ENCODE measurements at places on chromosomes 2 and 18.

GRCh38 chr2:66497431-66498288 is 62.7 kb downstream of the MEIS1 start:
- no peak for DNase-seq

- DNase-seq, result no peak
These were observed 46.3 kb downstream of the TMEM247 start for GRCh38 chr2:46525522-46526155.

DNA sequence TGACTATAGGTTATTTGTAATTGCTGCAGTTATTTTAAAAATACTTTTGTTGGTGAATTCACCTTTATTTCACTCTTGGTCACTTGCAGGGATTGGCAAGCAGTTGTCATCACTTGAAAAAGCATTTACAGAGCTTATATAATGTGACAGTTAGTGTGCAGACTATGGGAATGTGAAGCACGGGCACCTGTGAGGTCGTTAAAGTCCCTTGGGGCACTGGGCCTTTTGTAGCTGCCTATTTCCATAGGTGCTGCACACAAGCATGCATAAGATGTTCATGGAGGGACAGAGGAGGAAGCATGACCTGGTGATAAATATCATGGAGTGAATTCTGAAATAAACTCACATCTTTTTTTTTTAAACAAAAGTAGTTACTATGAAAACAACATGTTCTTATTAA is 124.6 kb downstream of the ATP9B start:
- no peak for DNase-seq

DNA sequence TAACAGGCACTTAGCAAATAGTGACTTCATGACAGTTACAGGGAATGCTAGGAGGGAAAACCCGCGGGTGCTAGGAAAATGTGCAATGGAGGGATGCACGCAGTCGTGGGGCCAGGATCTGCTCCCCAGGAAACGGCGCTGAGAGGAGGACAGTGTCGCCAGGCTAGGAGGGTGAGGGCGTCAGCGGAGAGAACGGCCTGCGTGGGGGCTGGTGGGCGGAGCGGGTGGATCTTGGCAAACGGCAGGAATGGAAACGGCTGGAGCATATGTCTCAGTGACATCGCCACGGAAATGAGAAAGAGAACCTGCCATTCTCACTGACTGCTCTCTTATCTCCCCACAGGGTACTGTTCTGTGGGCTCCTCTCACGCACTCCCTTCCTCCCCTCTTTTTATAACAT is 478.5 kb upstream of the ID2 start:
- DNase-seq, result no peak

DNA sequence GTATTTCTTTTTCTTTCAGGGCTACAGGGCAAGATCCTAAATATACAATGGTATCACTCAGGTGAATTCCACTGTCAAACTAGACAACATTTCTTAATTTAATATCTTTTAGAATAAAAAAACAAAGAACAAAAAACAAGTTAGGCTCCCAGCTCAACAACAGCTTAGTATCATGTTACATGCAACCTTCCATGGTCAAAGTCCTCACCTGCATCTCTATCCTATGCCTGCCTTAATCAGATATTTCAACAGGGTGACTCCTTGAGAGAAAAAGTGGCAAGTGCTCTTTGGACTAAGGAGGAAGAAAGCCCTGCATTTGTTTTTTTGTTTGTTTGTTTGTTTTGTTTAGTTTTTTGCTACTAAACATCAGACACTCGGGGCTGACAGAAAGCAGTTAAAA is 50.2 kb downstream of the WDFY1 start:
- DNase-seq, result no peak

DNA sequence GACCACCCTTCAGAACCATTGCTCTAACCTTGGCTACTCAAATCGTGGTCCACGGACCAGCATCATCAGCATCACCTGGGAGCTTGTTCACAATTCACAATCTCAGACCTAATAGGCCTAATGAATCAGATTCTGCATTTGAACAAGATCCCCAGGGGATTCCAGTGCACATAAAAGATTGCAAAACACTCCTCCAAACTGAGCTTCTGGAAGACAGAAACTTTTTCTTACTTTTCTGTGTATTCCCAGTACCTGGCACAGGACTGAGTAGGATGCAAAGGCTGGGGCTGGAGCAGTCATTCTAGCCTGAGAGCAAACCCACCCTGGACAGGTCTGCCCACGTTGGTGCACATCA is 115.1 kb upstream of the COPS8 start:
- no peak for DNase-seq

DNA sequence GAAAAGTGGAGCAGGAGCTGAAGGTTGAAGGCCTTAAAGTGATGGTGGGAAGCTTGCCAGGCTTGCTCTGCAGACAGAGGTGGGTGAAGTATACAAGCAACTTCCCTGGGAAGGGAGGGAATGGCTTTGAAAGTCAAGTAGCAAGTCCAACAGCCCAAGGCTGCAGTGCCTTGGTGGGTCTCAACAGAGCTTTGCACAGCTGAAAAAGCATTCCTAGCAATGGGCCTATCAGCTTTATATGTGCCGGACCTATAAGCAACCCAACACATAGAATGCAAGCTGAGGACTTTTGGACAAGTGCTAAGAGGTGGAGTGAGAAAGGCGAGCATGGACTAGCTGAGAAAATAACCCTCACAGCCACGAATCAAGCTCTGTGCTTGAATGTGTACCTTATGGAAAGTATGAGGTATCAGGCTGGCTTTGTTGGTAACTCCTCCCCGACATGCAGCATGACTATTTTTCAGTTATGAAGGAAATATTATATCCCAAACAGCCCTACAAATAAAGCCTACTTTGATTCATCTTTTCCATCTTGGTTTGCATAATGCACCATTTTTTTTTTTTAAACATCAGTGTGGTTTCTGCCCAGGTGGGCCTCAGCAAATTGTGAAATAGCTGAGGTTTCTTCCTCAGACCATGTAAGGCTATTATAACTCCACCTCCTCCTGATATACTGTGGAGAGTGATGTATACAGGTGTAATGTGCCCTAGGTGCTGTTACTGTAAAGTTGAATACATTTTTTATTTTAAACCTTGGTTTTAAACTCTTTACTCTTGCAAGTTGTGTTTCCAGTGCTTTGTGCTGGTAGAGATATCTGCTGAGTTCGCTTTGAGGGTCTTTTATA is 241.4 kb upstream of the CXCR4 start:
- DNase-seq, result no peak

DNA sequence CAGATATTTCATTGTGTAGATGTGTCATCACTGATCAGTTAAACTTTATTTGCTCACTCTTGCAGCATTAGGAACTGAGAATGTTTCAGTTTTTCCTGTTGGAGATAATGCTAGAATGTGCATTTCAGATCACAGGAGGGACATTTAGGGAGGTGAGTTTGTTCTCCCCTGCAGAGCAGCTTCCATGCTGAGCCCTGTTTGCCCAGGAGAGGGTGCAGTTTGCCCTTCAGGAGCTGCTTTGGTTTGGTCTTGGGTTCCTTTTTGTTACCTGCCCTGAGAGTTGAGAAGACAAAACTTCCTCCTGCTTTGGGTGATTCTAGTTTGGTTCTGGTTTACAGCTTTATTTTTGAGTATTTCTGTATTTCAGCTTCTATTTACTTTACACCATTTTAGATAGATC is 49.9 kb downstream of the DGKD start:
- DNase-seq, result peak; percentile 26

- no peak for DNase-seq
These were observed 70.3 kb upstream of the NCK2 start for GRCh38 chr2:105674401-105674800.

DNA sequence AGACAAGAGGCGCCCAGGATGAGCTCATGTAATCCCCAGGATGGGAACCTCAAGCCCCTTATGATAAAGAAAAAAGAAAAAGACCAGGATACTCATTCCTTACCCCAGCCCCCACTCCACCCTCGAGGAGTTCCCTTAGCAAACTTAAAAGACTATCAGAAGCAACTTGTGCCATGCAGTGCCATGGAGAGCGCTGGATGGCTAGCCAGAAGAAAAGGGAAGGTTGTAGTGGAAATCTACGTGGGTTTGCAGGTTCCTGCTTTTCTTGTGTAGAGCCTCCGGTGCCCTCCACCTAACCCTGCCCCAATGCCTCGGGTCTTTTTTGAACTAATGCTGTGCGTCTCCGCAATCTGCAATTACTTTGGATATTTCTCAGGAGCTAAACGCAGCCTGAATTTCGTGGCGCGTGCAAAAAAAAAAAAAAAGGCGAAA is 16.2 kb upstream of the BCL11A start:
- no peak for DNase-seq

DNA sequence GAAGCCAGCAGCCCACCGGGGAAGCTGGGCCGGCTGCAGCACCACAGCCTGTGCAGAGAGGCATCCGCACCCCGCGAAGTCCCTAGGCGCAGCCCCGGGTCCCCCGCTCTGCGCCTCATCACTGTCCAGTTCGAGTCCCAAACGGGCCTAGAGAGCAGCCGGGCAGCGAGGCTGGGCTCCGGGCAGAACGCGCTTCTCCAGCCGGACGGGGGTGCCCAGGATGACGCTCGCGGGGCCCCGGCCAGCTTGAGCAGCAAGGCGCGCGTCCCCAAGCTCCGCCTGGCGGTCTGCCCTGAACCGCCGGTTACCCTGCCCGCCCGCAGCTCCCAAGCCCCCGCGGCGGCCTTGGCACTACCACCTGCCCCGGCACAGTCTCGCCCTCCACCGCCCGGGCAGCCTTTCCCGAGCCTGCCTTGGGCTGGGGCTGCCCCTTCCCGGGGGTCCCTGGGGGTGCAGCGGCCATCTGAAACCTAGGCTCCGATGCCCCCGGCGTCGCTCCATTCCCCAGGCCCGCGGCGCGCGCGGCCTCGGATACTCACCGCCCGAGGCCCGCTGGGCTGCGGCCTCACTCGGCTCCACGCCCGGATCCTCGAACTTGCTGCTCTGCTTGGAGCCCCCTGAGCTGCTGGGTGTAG is 591 bp downstream of the SLC16A14 start:
- peak; percentile 37 for DNase-seq

DNA sequence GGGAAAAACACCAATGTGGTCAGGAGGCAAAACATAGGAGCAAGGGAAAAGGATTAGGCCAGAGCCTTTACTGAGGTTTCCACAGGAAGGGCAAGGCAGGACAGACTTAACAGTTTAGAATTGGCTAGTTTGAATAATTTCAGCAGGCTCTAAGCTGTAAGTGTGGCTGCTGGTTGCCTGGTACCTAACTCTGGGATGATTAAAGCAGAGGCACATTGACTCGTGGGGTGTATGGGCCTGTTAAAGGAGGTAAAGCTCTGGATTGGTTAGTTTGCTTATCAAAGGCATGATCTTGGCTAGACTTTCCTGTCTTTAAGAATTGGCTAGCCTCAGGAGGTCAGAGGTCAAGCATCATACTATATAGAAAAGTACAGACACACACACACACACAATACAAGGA is 132.6 kb downstream of the SPAG16 start:
- DNase-seq, result no peak

DNA sequence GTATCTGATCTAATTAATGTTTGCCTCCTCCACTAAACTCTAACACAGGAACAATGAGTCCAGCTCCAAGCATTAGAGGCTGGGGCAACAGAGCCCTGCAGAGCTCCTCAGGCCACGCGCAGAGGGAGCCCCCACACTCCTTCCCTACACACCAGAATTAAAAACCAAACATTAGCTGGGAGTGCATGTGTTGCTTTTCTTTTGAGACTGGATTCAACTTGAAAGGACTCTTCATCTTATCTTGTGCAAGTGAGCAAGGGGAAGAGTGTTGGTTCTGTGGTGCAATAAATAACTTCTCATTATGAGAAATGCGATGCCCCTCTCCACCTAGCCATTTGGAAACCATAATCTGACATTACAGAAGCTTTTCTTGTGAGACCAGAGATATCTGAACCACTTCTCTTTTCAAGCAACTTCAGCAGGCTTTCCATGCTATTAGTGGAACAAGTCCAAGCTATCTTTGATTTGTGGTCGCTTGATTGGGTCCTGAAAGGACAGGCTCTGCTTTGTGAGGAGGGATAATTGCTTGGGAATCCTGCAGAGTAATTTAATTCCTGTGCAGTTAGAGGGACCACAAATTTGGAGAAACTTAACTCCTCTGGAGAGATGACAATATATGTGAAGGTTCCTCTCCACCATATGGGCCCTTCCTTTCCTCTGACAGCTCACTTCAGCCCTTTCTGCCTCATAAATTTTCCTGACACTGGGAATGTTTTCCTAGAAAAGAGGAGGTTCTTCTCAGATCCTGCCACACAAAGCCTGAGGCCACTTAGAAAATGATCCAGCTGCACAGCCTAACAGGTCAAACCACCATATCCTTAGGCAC is 112.5 kb downstream of the ATL2 start:
- DNase-seq, result no peak

DNA sequence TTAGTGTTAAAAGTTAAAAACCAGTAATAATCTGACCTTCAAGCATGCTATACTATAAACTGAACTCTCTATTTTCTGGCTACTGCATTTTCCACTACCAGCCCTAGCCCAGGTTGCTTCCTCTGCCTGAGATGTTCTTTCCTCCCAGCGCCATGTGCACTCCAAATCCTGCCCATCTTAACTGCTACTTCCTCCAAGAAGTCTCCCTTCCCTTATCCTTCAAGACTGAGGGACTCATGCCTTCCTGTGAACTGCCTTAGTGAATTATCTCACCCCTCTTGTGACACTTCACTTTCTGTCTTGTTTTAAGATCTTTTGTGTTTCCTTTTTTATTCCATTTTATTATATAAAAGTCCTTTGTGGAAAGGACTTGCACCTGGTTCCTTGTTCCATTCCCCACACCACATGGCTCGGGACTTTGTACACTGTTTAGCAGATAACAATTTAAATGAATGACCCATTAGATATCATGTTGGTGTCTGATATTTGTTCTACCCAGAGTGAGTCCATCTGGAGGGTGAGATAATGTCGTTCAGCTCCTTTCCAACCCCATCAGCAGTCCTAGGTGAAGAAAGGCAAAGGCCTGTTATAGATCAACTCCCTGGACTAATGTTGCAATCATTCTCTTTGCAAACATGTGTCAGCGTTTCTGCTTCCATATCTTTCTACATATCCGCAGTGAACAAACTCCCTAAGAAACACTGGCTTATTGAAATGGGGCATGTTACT is 20.9 kb upstream of the AGFG1 start:
- DNase-seq, result no peak

DNA sequence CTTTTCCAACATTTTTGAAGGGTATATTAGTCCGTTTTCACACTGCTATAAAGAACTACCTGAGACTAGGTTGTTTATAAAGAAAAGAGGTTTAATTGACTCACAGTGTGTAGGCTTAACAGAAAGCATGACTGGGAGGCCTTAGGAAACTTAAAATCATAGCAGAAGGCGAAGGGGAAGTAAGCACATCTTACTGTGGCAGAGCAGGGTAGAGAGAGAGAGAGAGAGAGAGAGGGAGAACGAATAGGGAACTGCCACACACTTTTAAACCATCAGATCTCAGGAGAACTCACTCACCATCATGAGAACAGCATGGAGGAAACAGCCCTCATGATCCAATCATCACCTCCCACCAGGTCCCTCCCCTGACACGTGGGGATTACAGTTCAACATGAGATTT is 420.3 kb downstream of the SOCS6 start:
- DNase-seq, result no peak

- no peak for DNase-seq
These were observed 63.7 kb downstream of the CYP26B1 start for GRCh38 chr2:72083751-72084583.

- DNase-seq, result no peak
These were observed 938.1 kb upstream of the SLC39A10 start for GRCh38 chr2:194718881-194719280.

GRCh38 chr18:35038029-35038428 is 3.2 kb upstream of the MAPRE2 start:
- DNase-seq, result no peak
